ENCODE measurements at places on chromosomes 3 and 15.

- no peak for DNase-seq
Measured at GRCh38 chr3:52034212-52034611, 22.2 kb downstream of the DUSP7 start.

GRCh38 chr3:133572158-133573053, 1.1 kb upstream of the CDV3 start:
- DNase-seq, result no peak

GRCh38 chr3:154060238-154061000, 60.8 kb upstream of the ARHGEF26 start:
- DNase-seq, result no peak

DNA sequence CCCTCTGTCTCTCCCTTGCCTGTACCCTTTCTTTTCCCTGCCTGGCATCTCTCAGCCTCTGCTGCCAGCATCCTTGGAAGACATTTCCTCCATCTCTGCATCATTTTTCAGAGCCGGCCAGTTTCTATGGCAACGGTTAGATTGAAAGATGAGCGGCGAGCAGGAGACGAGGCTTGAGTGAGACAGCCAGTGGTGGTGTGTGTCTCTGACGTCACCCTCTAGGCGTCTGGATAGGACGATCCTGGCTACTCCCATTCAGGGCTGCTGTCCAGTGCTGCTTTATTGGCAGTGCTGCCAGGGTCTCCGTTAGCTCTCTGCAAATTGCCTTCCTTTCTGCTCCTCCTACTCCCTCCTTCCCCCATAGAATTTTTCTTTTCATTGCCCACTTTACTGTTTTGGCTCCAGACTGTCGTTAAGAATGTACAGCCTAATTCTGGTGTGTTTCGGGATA, 57.9 kb downstream of the TRAK1 start:
- DNase-seq, result no peak

DNA sequence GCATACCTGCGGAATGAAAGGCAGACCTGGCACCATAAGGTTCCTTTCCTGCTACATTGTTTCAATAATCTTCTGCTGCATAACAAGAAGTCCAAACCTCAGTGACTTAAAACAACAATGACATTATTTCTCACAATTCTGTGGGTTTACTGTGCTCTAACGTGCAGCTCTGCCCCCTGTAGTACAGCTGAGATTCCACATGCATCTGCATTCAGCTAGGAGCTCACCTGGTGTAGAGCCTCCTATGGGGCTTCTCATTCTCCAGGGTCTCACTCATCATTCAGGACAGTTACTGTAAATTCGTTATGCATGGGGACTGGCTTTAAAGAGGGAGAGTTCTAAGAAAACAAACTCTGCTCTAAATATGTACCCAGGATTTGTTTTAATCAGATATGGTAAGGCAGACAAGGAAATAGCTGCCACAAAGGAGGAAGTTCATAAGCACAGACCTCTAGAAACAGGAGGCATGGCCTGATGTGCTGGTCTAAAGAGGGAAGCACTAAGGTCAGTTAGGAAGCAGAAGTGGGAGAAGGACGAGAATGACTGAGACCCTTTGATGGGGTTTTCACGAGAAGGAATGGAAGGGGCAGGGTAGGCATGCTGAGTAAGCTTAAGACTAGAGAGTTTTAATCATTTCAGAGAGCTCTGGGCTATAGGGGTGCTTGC, 347.0 kb downstream of the NEK10 start:
- no peak for DNase-seq

Data from right kidney (tissue), 9 donors.